ENCODE measurements at places on chromosomes 5 and 9.

GRCh38 chr5:76601470-76601869 is 21.7 kb downstream of the F2RL2 start:
- no peak for DNase-seq

- DNase-seq: no peak
Measured at GRCh38 chr5:124650147-124650561, 96.3 kb downstream of the ZNF608 start.

DNA sequence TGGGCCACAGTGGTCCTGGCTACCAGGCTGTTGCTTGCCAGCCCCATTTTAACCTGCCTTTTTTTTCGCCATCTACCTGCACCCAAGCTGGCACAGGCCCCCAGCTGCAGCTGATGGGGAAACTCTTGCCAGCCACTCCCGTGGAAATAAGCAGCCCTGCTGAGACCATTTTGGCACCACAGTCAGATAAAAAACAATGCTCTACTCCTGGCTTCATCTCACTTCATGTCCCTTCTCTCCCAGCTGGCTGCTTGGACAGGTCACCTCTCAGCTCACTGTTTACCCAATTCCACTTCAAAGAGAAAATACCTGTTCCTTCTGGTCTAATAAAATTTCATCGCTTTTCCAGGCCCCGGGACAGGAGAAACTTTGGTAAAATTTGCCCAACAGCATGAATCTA is 322.6 kb upstream of the SLC30A5 start:
- DNase-seq: no peak

- DNase-seq: no peak
Measured at GRCh38 chr9:734831-735511, 106.5 kb upstream of the DMRT1 start.

GRCh38 chr5:146334074-146334533 is 4.5 kb upstream of the POU4F3 start:
- DNase-seq: no peak

- DNase-seq: peak; percentile 35
Measured at GRCh38 chr9:37575921-37576721, at the start of gene FBXO10. Gene FBXO10 (minus strand): TSS chr9:37576380. CDS start chr9:37541768, 34,612 bp downstream.

- DNase-seq: no peak
Measured at GRCh38 chr9:102534031-102534430, 461.1 kb upstream of the CYLC2 start.

DNA sequence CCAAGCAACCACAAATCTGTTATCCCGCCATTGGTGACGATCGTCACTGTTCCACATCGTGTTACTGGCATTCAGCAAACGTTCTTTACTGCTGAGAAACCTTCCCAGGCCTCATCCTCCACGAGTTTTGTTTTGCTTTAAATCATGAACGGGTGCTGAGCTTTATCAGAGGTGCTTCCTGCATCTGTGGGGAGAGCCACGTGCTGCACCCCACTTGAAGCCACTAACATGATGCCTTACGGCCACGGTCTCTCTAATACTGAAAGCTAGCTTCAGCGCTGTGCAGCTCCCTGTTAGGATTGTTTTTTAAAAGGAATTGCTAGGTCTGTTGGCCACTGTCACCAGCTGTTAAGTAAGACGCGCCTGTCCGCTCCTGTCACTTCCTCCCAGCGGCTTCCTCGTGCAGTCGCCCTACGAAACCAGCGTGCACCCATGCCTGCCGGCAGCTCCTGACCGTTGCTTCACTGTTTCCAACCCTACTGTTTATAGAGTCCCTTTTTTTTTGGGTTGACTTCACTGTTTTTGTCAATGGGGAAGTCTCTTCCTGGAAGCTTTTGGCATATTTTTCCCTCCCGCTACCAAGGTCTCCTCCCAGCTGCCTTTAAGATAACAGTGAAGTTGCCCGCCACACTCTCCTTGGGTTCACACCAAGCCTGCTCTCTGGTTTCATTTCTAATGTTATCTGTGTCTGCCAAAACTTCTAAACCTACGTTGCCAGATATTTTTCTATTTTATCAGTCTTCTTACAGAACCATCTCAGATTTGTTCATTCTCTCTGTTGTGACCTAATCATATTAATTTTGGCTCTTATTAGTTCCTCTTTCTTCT is 20.3 kb downstream of the LPCAT1 start:
- DNase-seq: no peak

- DNase-seq: no peak
Measured at GRCh38 chr9:128355451-128355850, 15.1 kb downstream of the SLC27A4 start.

GRCh38 chr9:107237873-107238272 is 45.2 kb upstream of the RAD23B start:
- DNase-seq: no peak

DNA sequence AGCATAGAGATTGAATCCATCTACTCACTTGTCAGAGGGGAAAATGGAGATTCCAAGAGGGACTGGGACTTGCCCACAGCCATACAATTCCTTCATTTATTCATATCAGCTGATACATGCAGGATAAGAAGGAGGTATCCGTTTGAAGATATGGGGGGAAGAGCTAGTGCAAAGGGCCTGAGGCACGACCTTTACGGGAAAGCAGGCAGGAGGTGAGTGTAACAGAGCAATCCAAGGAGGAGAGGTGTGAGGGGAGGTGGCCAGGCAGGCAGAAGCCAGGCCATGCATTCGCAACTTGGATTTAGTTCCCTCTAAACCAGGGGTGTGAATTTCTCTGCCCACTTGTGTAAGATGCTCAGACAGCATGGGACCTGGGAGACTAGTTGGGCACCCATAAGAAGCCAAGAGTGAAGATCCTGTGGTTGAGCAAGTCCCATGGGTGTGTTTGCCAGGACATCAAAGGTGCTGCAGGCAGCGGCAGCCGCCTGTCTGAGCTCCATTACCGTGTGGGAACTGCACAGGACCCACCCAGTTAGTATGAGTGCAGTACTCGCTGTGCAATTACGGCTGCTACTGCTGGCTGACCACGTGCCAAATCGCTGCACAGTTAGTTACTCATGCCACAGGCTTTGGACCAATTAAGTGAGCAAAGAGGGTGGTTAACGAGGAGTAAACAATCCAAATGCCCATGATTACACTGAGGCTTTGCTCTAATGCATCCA is 31.4 kb upstream of the FAT2 start:
- no peak for DNase-seq

DNA sequence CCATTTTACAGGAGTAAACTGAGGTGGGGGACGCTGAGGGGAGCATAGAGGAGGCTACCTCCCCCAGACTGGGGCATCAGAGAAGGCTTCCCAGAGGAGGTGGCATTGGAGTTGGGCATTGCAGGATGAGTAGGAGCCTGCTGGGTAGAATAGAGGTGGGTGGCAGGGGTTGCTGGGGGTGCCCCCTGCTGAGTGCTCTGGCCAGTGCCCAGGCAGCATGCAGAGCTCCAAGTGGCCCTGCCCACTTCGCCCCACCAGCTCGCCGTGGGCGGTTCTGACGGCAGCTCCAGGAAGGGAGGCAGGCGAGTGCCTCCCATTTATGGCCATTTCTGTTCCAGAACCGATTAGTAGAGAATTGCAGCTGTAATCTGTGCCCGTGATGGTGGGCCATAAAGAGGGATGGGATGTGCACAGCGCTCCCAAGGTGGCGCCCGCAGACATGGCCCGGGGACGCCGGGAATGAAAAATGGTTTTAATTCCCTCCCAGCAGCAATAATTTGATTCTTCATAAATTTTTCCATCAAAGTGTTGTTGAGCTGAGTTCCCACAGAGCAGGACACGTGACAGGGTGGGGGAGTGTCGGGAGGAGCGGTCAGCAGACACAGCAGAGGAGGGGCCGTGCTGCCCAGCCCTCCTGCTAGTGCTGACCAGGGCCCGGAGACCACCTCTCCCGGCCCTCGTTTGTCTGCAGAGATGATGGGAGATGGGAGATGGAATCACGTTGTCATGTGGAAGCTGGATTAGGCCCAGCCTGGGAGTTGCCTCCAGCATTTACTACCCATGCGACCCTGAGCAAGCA is 75.5 kb downstream of the LMX1B start:
- DNase-seq: no peak

DNA sequence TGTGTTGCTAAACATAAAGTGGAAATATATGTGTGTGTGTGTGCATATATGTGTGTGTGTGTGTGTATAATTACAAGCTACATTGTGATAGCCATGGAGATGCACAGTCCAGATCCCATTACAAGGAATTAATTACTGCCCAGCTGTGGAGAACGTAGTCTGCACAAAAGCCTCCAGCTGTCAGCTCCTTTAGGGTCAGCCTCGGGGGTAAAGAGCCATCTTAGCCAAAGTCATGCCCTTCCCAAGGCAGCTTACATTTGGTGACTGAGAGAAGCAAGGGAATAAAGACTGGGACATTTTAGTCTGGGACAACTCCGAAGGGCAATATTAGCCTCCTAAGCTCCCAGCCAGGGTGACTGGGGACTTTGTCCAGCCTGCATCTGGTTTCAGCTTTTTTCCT is 21.9 kb upstream of the FOCAD start:
- DNase-seq: no peak

- no peak for DNase-seq
Measured at GRCh38 chr5:53368516-53368915, 111.9 kb upstream of the FST start.

- DNase-seq: no peak
Measured at GRCh38 chr5:2291146-2291840, 408.6 kb upstream of the IRX4 start.

- DNase-seq: no peak
Measured at GRCh38 chr5:167348251-167348926, 943.1 kb upstream of the WWC1 start.

DNA sequence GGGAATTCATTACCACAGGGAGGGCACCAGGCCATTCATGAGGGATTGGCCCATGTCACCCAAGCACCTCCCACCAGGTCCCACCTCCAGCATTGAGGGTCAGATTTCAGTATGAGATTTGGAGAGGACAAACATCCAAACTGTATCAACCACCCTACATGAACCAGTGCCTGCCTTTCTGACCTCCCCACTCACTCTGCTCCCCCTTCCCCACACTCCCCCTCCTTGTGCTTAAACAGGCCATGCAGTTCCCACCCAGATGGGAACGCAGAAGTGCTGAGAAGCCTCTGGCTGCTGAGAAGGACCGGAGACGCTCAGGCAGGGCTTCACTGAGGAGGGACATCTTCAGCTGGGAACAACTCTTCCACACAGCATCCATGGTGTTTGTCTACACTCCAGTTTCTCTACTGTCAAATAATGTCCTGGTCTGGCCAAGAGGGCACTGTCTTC is 30.0 kb upstream of the ADAMTS2 start:
- DNase-seq: no peak

DNA sequence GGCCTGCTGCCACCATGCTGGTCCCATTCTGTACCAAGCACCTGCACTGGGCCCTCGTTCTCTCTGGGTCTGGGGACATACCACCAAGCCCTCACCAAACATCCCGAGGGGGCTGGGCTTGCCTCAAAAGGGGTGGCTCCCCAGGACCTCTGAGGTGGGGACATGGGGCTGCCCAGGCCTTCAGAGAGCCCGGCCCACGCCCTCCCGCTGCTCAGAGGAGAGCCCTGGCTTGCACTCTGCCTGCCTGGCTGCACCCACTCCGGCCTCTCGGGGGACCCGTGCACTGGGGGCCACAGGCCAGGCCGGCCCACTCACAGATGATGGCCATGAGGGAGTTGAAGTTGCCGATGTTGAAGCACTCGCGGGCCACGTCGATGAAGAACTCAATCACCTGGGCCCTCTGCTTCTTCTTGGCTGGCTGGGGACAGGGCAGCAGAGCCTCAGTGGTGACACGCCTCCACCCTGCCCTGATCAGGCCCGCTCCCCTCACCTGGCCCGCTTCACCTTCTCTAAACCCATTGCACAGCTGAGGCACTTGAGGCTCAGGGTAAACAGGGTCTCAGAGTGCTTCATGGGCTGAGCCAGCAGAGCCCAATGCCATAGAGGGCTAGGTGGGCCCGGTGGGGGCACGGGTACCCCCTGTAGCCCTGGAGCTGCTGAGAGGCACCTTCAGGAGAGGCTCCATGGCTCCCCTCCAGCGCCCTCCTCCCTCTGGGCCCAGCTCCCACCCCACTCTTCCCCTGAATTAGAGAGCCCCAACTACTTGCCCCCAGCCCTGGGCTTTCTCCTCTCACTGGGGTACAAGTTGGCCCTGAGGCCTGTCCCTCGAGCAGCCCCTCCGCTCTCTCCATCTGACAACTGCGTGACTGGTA is 47.7 kb upstream of the RNF130 start:
- no peak for DNase-seq

DNA sequence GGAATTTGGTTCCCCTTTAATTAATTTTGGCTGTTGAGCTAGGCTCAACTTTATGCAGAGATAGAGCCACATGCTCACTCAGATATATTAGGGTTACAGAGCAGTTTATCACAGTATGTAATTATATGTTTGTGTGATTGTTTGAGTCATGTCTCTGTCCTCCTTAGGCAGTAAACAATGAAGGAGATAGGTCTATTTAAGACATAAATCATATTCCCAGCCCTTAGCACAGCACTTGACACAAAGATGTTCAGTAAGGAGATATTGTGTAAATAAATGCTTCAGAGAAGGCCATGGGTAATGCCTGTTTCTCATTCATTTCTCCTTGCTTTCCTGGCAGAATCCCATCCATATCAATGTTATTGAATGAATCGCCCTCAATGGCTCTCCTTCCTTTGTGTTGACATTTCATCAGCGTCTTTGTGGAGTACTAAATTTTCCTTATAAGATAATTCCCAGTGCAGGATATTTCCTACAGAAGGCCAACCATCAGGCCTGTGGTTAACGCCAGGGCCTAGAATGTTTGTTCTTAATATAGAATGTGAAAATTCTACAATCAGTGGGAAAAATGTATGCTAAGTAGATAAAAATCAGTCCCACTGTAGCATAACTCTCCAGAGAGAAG is 408.0 kb downstream of the EBF1 start:
- DNase-seq: no peak

- DNase-seq: no peak
Measured at GRCh38 chr5:59685793-59686192, 207.7 kb downstream of the PDE4D start.

- DNase-seq: no peak
Measured at GRCh38 chr5:2695200-2695891, 56.1 kb downstream of the IRX2 start.

DNA sequence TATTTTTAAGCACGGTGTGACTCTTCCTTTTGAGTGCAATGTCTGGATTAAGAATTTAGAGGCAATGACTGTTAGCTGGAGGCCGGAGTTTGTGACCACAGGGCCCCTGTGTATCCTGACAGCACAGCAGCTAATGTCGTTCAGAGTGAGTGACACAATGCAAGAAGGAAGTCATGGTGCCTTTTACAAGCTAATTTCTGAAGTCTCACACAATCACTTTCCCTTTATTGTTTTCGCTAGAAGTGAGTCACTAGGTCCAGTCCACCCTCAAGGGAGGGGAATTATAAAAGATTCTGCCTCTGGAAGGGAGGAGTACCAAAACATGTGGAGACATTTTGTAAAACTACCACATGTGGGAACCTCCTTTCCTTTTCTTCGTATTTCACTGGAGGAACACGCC is 185.5 kb upstream of the FGF10 start:
- no peak for DNase-seq

DNA sequence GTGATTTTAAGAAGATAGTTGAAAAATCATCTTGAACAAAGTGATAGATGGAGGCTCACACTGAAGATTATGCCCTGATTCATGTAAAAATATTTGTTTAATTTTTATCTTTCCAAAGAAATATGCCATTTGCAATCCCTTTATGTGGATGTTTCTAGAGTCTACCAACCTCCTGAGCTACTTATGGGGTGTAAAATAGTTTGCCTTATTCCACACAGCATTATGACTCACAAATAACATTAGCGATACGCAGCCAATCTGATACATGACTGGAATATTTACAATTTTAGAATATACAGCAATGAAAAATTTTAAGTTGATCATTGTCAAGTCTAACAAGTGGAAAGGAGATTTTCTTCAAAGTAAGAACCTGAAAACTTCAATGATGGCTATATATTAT is 327.5 kb downstream of the EDIL3 start:
- no peak for DNase-seq

GRCh38 chr9:81626511-81626910 is 62.8 kb downstream of the TLE1 start:
- DNase-seq: no peak

- no peak for DNase-seq
Measured at GRCh38 chr5:161900981-161901380, 53.1 kb downstream of the GABRA1 start.
